Hair follicular keratinocyte (primary cell): ENCODE measurements at places on chromosomes 11 and 22. TPM values are rescaled to one million over a fixed set of nuclear protein-coding genes. Genes with fewer than 3 reads are reported as not detected.

CHADL gene
- total RNA-seq: 1.9 and 3.5 TPM in 2 replicates

E2F8 gene
- total RNA-seq: 1.0 and 3.3 TPM in 2 replicates

UBQLN3 gene
- not detected in 2 replicates for total RNA-seq

PLAAT4 gene
- total RNA-seq: not detected in 2 replicates

KCNJ1 gene
- 0.08 TPM in 1 of 2 replicates, not detected in the other for total RNA-seq

ISX gene
- total RNA-seq: not detected in 2 replicates

LRRC74B gene
- not detected in 2 replicates for total RNA-seq

TIGD3 gene
- total RNA-seq: 0.08 TPM in 1 of 2 replicates, not detected in the other

STT3A gene
- total RNA-seq: 169 and 180 TPM in 2 replicates

CNTN5 gene
- not detected in 2 replicates for total RNA-seq

DGCR6 gene
- 0.15 and 0.70 TPM in 2 replicates for total RNA-seq

HEPN1 gene
- total RNA-seq: not detected in 2 replicates

CNGA4 gene
- 0.16 TPM in 1 of 2 replicates, not detected in the other for total RNA-seq

RBFOX2 gene
- 70.2 and 92.4 TPM in 2 replicates for total RNA-seq

BACE1 gene
- 7.8 and 17.3 TPM in 2 replicates for total RNA-seq

KCNA4 gene
- total RNA-seq: not detected in 2 replicates

TRPM5 gene
- not detected in 2 replicates for total RNA-seq

APOL4 gene
- not detected in 2 replicates for total RNA-seq
